Fibroblast of skin of right biceps (primary cell): ENCODE measurements at places on chromosomes 7 and 10.
A peak's percentile ranks its signal among the peaks of the same experiment; 100 is the strongest.

DNA sequence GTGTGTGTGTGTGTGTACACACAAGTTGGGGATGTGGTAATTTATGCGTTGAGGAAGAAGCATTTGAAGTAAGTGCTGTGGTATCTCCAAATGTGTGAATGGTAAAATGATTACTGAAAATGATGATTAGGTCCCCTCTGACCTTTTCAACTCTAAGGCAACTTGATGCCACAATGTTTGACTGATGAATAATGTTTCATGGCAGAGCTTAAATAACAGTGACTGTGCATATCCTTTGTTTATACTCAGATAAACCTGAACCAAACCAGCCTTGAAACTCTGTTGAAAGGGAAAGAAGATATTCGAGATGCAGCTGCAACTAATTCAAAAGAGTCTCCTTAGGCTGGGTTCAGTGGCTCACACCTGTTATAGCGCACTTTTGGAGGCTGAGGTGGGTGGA, 64.8 kb upstream of the YAE1 start:
- no peak for DNase-seq

GRCh38 chr10:110052916-110053315, 45.1 kb downstream of the ADD3 start:
- DNase-seq: no peak

DNA sequence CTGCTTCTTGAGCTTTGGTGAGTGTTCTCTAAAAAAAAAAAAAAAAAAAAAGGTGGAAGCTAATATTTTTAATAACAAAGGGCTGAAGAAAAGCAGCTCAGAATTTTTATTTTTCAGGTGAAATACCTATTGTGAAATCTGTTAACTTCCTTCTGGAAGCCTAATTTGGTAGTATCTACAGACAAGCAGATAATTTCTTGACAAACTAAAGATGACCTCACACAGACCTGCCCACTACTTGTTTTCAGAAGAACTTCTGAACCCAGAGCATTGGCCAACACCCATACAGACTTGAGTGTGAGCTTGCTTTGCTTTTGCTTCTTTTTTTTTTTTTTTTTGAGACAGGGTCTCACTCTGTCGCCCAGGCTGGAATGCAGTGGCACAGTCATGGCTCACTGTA, 31.2 kb downstream of the LRRC4 start:
- no peak for DNase-seq

DNA sequence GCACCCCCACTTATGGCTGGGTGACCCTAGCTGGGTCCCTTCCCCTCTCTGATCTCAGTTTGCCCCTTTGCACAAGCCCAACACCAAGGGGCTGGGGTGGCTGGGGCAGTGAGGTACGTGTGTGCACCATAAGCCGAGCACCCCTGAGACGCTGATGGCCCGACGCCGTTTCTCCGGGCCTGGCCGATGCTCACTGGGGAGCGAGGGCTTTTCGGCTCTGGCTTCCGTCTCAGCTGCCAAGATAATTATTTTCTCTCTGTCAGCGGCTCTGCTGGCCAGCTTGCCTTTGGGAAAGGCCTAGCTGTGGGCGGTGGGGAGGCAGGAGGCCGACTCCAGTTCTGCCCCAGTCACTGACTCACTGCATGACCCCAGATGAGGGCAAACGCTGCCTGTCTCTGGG, 91.0 kb downstream of the ZMIZ1 start:
- DNase-seq: no peak

GRCh38 chr10:14403359-14403758, 72.6 kb upstream of the FRMD4A start:
- DNase-seq: no peak

- no peak for DNase-seq
These were observed 18.0 kb upstream of the MRLN start for GRCh38 chr10:59771162-59771807.

- no peak for DNase-seq
These were observed 558.4 kb downstream of the TYW1 start for GRCh38 chr7:67554986-67555385.

- DNase-seq: no peak
These were observed 35.9 kb downstream of the MTURN start for GRCh38 chr7:30170476-30171205.

DNA sequence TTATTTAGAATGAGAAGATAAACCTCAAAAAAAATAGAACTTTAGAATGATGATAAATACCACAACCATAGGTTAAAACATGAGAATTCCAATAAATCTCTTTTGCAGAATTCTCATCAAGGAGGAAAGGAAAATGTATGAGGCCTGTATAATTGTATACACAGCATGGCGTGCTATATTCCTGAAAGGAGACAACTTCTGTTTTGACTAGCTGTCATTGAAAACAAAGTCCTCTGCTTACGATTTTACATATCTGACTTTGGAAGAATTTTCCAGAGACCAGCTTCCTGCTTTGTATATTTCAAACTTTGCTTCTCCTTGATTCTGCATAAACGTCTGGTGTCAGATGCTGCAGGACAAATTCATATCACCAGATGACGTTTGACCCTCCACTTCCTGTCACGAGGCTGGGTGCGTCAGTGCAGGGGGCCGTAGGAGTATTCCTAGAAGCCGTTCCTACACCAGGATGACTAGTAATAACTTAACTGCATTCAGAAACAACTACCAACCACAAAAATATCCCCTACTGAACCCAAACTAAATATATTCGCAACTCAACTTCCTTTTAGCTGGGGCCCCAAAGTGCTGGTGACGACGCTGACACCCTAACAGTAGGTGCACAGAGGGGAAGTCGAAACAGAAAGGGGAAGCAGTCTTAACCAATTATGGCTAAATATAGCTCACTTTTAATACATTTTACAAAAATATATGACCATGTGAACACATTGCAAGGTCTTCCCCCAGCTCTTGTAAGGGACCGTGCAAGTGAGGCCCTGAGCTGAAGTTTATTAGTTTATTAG, 178.6 kb upstream of the INHBA start:
- no peak for DNase-seq

- no peak for DNase-seq
These were observed 225.4 kb downstream of the ZMYND11 start for GRCh38 chr10:360653-361052.

GRCh38 chr7:43872406-43873110, 3.2 kb upstream of the MRPS24 start:
- DNase-seq: peak; percentile 86

- DNase-seq: no peak
These were observed 185.1 kb downstream of the SEMA3D start for GRCh38 chr7:85001495-85002345.

DNA sequence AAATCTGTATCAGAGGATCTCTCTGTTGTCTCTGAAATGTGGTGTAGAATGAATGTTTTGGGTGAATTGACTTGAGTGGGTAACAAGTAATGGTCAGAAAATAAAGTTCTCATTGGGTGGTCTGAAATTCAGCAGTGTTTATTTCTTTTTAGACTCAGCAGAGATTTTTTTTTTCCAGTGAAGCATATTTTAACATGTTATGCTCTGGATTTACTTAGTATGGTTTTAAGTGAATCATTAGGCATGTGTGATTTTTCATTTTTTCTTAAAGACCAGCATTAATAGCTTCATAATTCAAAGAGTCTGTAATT, 63.5 kb downstream of the REEP3 start:
- peak; percentile 19 for DNase-seq

- no peak for DNase-seq
These were observed 52.3 kb downstream of the MKI67 start for GRCh38 chr10:128073890-128074289.

DNA sequence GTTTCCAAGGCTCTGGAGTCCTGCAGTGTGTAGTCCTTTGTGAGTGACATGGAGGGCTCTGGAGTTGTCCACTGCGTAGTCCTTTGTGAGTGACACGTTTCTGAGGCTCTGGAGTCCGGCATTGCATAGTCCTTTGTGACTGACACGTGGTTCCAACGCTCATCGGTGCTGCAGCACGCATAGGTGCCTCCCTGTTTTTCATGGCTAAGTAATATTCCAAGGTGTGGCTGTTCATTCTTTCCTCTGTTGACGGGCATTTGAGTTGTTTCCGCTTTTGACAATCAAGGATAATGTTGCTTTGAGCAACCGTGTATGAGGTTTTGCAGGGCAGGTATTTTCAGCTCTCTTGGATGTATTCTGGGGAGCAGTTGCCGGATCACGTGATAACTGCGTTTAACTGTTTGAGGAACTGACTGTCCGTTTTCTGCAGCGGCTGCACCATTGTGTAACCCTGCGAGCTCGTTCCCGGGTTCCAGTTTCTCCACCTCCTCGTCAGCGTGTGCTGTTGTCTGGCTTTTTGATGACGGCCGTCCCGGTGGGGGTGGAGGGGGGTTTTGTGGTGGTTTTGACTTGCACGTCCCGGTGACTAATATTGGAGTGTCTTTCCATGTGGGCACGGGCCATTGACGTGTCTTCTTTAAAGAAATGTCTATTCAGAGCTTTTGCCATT, 21.1 kb downstream of the FAM20C start:
- DNase-seq: no peak

GRCh38 chr10:80324086-80324485, 32.5 kb downstream of the DYDC1 start:
- peak; percentile 74 for DNase-seq

GRCh38 chr10:101228966-101229265, 347 bp downstream of the LBX1 start:
- no peak for DNase-seq

GRCh38 chr10:73076360-73077183, 20.1 kb downstream of the P4HA1 start:
- peak; percentile 73 for DNase-seq

- DNase-seq: no peak
These were observed 47.4 kb downstream of the PPIF start for GRCh38 chr10:79394664-79395063.

DNA sequence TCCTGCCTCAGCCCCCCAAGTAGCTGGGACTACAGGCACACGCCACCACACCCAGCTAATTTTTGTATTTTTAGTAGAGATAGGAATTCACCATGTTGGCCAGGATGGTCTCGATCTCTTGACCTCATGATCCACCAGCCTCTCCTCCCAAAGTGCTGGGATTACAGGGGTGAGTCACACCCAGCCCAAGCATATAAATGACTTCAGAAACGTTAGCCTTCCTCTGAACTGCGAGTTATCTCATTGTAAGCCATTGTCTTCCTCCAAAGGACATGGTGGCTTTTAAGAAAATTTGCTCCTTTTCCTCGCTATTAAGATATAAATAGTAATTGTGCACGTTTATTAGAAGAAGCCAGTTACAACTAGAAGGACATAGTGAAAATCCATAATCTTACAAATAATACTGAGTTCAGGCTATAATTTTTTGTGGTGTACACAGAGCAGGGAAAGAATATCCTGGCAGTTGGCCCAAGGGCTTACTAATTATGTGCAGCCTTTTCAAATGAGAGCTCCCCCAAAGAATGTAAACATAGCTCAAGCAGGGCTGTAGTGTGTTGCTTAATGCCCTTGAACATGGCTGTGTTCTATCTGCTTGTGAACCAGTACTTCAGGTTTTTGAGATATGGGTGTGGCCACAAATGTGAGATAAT, 495.8 kb downstream of the PARD3 start:
- peak; percentile 96 for DNase-seq

DNA sequence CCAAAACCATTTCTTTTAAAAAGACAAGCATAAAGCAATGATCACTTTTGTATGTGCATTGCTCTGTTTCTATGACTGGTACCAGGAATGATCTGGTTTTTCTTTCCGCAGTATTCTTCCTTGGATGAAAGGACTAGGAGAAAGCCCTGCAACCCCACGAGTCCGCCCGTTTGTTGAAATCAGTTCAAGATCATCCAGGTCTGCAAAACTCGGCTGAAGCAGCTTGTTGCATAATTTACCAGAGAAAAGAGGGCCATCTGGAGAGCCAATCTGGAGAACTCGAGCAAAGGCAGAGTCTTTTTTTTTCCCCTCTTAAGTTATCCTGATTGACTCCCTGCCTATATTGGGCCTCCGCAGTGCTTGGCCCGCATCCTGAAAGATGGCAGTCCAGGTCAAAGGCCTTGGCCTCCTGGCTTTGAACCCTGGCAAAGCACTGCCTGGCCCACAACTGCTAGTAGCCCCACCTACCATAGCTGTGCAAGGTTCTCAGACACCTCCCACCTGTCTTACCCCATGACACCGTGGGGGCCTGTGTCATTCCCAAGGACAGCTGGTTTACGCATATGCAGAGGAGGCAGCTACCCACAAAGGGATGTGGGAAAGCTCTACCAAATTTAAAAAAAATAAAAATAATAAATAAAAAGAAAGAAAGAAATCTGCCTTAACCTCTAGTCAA, 572.2 kb downstream of the INHBA start:
- no peak for DNase-seq
